Hepatic stellate cell (primary cell): ENCODE measurements at places on chromosomes 5 and 9.

GRCh38 chr5:73828465-73828864 lies 202.5 kb downstream of the ARHGEF28 start:
- no peak for DNase-seq

DNA sequence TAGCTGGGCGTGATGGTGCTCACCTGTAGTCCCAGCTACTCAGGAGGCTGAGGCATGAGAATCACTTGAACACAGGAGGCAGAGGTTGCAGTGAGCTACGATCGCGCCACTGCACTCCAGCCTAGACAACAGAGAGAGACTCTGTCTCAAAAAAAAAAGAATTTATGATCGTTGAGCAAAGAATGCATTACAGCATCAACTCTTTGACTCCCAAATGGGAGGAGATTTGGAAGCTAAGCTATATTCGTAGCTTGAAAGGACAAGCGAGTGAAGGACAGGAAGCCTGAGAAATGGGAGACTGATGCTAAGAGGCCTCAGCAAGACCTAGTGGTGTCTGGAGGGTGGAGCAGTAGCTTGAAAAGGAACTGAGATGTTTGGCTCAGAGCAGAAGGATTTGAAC lies 10.3 kb upstream of the CCIN start:
- no peak for DNase-seq

GRCh38 chr9:138058181-138058580 lies 180.6 kb downstream of the CACNA1B start:
- no peak for DNase-seq

GRCh38 chr5:180040287-180041214 lies 31.0 kb downstream of the RNF130 start:
- no peak for DNase-seq

DNA sequence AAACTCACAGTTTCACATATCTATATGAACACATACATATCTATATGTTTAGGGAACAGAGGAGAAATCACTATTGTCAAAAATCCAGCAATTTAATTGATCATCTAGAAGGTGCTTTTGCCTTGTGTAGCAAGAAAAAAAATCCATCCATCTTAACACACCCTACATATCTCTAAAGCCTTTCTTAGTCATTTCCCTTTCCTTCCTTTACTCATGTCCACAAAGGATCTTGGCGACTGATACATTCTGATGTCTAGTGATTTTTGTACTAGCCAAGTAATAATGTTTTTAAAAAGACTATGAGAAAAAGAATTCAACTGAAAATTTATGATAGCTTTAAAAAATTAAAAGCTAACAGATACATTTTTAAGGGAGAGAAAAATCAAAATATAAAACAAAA lies 22.5 kb downstream of the ZDHHC21 start:
- DNase-seq = no peak

- DNase-seq = no peak
Observed at GRCh38 chr9:89464300-89464901, 33.5 kb downstream of the SEMA4D start.
